A172 (cell line): ENCODE measurements at places on chromosomes 3 and 15. TPM values are rescaled to one million over a fixed set of nuclear protein-coding genes. Genes with fewer than 3 reads are reported as not detected.

TERC gene
- total RNA-seq, result 145 and 302 TPM in 2 replicates

DNA sequence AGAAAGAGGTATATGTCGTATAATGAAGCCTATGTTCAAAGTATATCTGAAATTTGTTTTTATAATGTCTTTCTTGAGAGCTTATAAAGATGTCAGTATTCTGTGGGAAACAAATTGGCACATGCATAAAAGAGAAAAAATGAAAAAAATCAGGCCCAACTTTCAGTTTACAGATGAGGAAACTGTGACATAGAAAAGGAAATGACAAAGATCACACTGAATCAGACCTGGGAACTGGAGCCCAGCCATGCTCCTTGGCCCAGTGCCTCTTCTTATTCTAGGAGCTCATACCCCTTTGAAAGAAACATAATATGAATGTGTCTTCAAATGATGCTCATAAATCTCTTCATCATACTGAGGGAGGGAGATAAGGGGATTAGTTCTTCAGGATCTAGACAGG lies 48.4 kb downstream of the TMEM44 start:
- DNase-seq, result peak; percentile 58

LRRIQ4 gene
- total RNA-seq, result not detected in 2 replicates

- DNase-seq, result peak; percentile 74
Observed at GRCh38 chr3:36372534-36372935, 7.8 kb upstream of the STAC start.

DNA sequence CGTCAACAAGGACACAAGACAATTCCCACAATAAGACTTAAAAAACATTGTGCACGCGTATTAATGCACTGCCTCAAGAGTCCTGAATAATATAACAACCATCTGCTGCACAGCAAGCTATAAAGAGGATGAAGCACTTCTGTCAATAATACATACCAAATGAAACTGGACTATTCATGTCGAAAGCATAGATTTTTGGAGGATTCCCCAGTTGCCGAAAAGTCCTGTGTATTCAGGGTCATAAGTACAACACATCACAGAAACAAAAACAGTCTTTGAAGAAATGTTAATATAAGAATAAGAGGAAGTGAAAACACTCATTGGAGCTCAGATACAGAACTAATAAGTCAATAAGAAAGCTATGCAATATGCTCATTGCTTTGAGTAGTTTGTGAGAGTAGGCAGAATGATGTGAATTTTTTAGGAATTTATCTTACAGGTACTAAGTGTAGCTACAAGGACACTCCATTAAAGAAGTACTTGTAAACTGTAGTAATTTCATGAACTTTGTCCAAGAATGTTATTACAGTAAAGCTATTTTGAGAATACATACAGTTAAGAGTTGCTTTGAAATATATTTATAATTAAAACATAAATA lies 31.6 kb downstream of the CBLB start:
- no peak for DNase-seq

DNA sequence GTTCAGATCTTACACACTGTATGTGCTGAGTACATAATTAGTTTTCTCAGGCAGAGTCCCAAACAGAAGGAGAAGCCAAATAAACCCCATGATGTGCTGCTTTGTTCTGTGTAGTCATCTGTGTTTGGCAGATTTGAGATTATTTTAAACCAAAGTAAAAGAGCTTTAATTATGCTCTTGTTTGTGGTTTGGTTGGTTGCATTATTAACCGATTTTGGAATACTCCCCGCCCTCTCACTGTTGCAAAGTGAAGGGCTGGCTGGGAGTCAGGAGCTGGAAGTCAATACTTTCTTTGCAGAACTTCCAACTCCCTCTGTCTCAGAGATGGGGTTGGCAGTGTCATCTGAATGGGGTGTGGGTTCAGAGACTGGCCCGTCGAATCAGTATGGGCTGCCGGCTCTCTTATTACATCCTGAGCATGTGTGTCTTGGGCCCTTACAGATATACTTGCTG lies 34.4 kb downstream of the SLCO3A1 start:
- no peak for DNase-seq

DNA sequence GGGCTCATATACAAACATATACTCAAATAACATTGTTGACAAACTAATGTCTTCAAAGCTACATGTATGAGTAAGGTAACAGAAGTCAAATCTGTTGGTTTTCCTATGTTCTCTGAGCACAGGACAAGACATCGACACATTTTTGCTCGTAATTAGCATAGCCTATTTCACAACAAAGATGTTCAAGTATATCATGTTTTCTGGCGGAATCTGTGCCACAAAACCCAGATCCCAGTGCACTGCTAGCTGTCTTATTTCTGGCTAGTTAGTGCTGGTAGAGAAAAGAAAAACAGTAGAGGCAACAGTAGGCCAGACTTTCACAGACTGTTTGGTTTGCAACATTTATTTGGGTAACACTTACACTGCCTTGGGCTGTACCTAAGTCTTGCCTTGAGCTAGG lies 51.2 kb downstream of the RUBCN start:
- DNase-seq, result no peak

DNA sequence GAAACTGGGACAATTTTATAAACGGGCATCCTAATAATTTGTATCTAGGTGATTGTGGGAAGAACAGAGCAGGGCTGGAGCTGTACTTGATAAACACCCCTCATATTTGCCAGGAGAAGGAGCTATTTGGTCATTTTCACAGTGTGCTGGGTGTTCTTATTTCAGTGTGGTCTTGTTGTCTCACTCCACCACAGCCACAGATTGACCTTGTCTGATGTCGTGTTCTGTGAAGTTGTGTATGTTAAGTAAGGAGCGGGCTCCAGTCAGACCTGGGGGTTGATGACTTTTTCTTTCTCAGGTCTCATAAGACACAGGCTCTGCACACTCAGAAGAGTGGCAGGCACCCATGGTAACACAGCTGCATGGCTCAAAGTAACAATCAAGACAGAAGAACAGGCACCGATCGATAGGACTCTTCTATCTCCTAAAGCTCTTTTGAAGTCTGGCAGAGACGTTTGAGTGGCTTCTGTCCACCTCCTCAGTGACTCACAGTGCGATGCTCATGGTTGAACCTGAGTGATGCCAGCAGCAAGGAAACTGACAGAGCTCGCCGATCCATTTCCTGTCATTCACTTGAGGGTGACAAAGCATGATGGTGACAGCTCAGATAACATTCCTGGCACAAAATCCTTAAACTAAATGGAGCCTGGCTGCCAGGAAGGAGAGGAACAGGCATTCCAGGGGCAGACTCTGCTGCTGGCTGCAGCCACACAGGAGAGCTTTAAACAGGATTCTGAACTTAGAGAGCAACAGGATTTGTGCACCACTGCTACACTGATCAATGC lies 20.8 kb downstream of the DPH3 start:
- peak; percentile 33 for DNase-seq

GRCh38 chr3:172270557-172271166 lies 177.6 kb downstream of the GHSR start:
- DNase-seq, result no peak

- DNase-seq, result no peak
Observed at GRCh38 chr3:128735287-128735686, 9.3 kb downstream of the RAB7A start.
